Lung (tissue), 17 donors: ENCODE measurements at places on chromosomes 2 and 18. TPM values are rescaled to one million over a fixed set of nuclear protein-coding genes. Genes with fewer than 3 reads are reported as not detected.

DNA sequence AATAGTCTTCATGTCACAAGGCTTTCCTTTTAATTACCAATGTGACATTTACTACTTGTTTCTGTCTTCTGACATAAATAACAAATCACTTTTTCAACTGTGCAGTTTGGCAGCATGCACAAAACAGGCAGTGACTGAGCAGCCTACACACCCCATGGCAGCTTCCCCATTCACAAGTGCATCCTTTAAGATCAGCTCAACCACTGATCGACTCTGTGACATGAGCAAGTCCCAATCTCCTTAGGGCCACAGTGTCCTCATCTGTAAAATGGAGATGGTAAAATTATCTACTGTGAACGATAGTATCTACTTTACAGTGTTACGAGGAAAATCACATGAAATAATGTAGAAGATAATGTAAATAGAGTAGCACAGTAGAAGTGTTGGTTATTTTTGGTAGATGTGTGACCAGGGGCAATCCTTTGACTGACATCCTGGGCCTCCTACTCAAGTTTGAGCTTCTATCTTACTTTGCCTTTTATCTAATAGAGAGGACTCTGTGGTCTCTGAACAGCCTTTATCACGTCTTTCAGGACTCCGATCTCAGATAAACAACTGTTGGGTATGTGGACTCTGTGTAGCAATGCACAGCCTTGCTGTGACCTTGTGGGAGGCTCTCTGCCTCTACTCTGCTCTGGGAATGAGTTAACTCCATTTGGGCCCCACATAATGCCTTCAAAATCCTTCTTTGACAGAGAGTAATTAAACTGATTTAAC is 120.6 kb downstream of the PIGN start:
- no peak overlapping the region for H3K27ac ChIP-seq
- no peak for DNase-seq
- H3K4me1 ChIP-seq: no peaks in the 10 kb centered on the region
- no peaks in the 10 kb centered on the region for H3K27me3 ChIP-seq
- peaks cover 1% of the 10 kb centered on the region for H3K36me3 ChIP-seq
- H3K4me3 ChIP-seq: no peak overlapping the region

GRCh38 chr2:3468296-3468988 is 50.9 kb downstream of the ADI1 start:
- no peak for DNase-seq
- H3K4me1 ChIP-seq: no peaks in the 10 kb centered on the region
- H3K4me3 ChIP-seq: no peak overlapping the region
- no peak overlapping the region for H3K27ac ChIP-seq

SPATA3 gene
- total RNA-seq: not detected

MAP3K19 gene
- 21.1 TPM for total RNA-seq

CPLX4 gene
- not detected for total RNA-seq

- H3K36me3 ChIP-seq: peaks cover 20% of the 10 kb centered on the region
- no peak overlapping the region for H3K27ac ChIP-seq
- no peaks in the 10 kb centered on the region for H3K27me3 ChIP-seq
- DNase-seq: no peak
- H3K4me1 ChIP-seq: peaks cover 6% of the 10 kb centered on the region
- H3K4me3 ChIP-seq: no peak overlapping the region
Observed at GRCh38 chr18:58362829-58363271, 266.0 kb downstream of the ALPK2 start.

DOCK10 gene
- 28.1 TPM for total RNA-seq

GRCh38 chr18:34632321-34632720 is 77.8 kb upstream of the DTNA start:
- H3K36me3 ChIP-seq: no peaks in the 10 kb centered on the region
- H3K4me3 ChIP-seq: no peak overlapping the region
- no peaks in the 10 kb centered on the region for H3K27me3 ChIP-seq
- H3K4me1 ChIP-seq: no peaks in the 10 kb centered on the region
- DNase-seq: no peak

DNA sequence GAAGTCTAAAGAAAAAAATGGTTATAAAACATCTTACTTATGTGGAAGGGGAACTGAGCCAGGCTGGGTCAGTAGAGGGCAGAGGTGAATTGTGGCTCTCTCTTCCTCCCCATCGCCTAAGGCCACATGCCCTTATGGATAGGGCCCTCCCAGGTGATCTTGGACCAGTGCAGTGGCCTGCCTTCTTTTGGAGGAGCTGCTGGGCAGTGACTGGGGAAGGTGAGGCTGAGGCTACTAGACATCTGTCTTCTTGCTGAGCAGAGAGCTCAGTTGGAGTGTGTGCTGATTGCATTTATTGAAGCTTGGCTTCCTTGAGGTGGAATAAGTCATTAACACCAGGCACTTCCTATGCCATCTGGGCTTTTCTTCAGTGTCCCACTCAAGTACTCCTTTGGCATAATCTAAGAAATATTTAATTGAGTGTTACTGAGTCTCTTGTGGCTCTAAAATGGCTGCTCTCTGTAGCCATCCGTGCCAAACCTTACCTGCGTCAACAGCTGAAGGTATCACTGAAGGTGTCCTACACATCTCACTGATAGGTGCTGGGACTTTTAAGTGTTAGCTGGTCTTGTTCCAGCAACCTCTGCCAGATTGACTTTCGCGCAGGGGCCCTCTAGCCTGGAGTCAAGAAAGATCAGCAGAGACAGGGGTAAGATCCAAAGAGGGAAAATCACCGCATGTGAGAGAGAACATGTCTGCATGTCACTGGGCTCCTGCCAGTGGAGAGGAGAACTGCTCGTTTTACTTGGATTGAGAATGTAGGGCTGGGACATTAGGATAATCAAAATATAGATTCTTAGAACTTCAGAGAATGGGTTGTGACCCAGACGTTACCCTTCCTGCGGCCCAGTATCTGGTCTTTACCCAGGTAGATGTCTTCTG is 256.1 kb downstream of the LTBP1 start:
- H3K27me3 ChIP-seq: no peaks in the 10 kb centered on the region
- no peak overlapping the region for H3K4me3 ChIP-seq
- H3K27ac ChIP-seq: no peak overlapping the region
- H3K4me1 ChIP-seq: no peaks in the 10 kb centered on the region
- H3K36me3 ChIP-seq: no peaks in the 10 kb centered on the region
